Right atrium auricular region (tissue), 2 donors: ENCODE measurements at places on chromosomes 7 and 10. TPM values are rescaled to one million over a fixed set of nuclear protein-coding genes. Genes with fewer than 3 reads are reported as not detected.

DNA sequence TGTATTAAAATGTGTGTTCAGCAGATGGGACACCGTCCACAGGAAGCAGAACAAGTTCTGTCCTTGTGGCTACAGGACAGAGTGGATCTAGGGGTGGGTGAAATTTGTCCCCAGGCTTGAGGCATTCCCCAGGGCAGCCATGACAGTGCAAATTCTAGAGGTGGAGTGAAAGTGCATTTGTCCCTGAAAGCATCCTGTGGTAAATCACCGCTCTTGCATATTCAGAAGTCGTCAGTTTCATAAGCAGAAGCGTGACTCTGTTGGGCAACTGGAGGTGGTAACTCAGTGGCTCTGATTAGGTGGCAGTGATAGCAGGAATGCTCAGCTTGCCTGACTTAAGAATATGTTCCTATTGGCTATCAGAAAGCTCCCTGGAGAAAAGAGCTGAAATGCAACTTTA lies 96.6 kb downstream of the SNX10 start:
- DNase-seq: no peak

GRCh38 chr10:101286248-101287046 lies 57.2 kb upstream of the LBX1 start:
- no peak for DNase-seq

- no peak for DNase-seq
Measured at GRCh38 chr10:4522296-4523000, 303.6 kb upstream of the AKR1E2 start.

DNA sequence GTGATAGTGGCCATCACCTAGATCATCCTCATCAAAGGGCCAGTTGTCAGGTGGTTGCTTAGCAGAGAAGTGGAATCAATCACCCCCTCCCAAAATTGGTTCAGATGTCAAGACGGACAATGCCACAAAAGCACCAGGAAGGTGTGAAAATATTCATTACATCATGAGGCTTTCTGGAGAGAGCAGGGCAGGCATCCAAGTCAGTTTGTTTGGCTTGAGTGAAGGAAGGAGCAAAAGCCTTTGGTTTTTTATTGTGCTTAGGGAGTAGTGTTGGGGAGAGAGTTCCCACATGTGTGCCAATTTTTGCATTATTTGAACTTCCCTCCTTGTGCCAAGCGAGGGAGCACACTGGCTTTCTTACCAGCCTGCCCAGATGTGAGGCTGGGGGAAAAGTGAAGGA lies 1082.9 kb downstream of the LRMDA start:
- no peak for DNase-seq

- DNase-seq: no peak
Measured at GRCh38 chr10:77192402-77192801, 445.2 kb downstream of the KCNMA1 start.

GRCh38 chr10:111429288-111430028 lies 352.6 kb downstream of the ADRA2A start:
- DNase-seq: no peak

The GOLGA7B gene
- 1.3 TPM for total RNA-seq

The PDCD4 gene
- 22.1 TPM for total RNA-seq
